ENCODE measurements at places on chromosomes 1 and 21. TPM values are rescaled to one million over a fixed set of nuclear protein-coding genes. Genes with fewer than 3 reads are reported as not detected.

KCNT2 gene
- total RNA-seq, result 0.81 TPM

SLAMF7 gene
- total RNA-seq, result 0.46 TPM

TRAF5 gene
- 2.1 TPM for total RNA-seq

C1orf174 gene
- 14.1 TPM for total RNA-seq

SPAG17 gene
- total RNA-seq, result not detected

RER1 gene
- 85.8 TPM for total RNA-seq

PDPN gene
- total RNA-seq, result 24.1 TPM

SCP2 gene
- 132 TPM for total RNA-seq

POU3F1 gene
- total RNA-seq, result 0.11 TPM

LCE1C gene
- total RNA-seq, result not detected

SPATA17 gene
- total RNA-seq, result 1.1 TPM

ANKRD45 gene
- 0.16 TPM for total RNA-seq

TNNT2 gene
- 9,445 TPM for total RNA-seq

HMGN2 gene
- total RNA-seq, result 150 TPM

SPRR2A gene
- total RNA-seq, result not detected

CR1 gene
- 2.9 TPM for total RNA-seq

KRTAP19-3 gene
- not detected for total RNA-seq

RNU1-1 gene
- 4,572 TPM for total RNA-seq

Data from Right ventricle myocardium inferior (tissue), 1 donor.